Right atrium auricular region (tissue), 2 donors: ENCODE measurements at places on chromosomes 13 and 19. TPM values are rescaled to one million over a fixed set of nuclear protein-coding genes. Genes with fewer than 3 reads are reported as not detected.

DNA sequence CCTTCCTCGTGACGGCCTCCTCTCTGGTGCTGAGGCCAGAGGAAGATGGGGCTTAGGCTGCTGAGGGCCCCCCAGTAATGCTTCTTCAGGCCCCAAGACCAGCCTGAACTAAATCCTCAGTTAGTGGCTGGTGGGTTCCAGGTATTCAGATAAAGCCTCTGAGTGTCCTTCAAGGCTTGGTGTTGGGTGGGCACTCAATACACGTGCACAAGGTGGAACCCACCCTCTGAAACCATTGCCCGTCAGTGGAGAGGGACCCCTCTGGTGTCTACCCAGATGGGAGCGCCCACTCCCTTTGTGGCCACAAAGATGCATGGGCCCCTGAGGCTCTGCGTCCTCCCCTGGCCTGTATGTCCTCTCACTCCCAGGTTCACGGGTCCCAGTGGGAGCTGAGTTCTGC is 79.0 kb downstream of the IER2 start:
- DNase-seq: no peak

GRCh38 chr13:32976912-32977311 is 39.3 kb upstream of the KL start:
- DNase-seq: no peak

GRCh38 chr13:49540552-49540951 is 44.8 kb downstream of the PHF11 start:
- DNase-seq: no peak

DNA sequence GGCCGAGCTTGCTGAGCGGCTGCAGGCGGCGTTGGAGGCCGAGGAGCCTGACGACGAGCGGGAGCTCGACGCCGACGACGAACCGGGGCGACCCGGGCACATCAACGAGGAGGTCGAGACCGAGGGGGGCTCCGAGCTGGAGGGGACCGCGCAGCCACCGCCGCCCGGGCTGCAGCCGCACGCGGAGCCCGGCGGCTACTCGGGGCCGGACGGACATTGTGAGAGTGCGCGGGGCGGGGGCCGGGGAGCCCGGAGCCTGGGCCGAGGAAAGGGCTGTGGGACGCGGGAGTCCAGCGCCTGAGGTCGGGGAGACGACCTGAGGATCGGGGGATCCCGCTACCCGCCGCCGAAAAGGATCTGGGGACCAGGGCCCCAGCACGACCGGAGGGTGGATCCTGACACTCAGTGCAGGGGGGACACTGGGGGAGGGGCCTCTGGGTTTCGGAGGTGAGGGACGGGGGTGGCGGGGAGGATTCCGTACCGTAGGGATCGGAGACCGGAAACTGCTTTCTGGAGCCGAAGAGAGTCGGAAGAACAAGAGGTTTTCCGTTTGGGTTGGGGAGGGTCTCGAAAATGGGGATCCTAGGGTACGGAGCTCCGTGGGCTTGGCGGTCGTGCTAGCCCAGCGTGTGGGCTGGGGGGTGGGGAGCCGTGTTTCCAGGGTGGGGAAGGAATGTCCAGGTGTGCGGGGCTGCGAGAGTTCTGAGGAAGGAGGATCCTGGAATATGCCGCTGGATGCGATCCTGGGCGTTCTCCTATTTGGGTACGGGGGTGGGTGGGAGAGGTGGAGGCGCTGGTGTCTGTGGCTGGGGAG is 616 bp downstream of the HNRNPUL1 start:
- DNase-seq: no peak

DNA sequence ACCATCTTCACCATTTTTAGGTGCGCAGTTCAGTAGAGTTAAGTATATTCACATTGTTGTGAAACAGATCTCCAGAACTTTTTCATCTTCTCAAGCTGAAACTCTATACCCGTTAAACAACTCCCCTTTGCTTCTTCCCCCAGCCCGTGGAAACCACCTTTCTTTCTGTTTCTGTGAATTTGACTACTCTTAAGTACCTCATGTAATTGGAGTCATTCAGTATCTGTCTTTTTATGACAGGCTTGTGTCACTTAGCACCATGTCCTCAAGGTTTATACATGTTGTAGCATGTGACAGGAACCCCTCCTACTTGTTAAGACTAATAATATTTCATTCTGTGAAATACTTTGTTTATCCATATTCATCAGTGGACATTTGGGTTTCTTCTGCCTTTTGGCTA is 52.8 kb downstream of the TNFRSF19 start:
- DNase-seq: no peak

DNA sequence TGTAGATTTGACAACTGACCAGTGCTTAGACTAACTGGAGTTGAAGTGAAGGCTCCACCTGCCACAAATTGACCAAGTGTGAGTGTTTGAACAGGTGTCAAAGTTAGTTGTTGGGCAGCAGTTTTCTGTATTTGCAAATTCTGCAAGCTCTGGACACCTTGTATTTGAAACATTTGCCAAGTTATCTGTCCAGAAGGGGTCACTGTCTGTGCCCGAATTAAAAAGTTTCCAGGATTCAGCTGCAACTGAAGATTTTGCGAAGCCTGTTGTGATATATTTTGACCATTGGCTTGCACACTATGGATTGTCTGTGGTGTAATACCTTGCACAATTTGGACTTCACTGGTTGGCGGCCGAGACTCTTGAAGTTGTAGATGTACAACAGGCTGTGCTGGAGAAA is 1690.7 kb downstream of the SLITRK5 start:
- no peak for DNase-seq

GRIN3B gene
- total RNA-seq: 0.12 TPM

SIGLEC12 gene
- not detected for total RNA-seq

ZNF585A gene
- total RNA-seq: 9.6 TPM
